ENCODE measurements at places on chromosomes 16 and 17.

- no peak for DNase-seq
These were observed 11.5 kb downstream of the EPOP start for GRCh38 chr17:38663125-38663751.

DNA sequence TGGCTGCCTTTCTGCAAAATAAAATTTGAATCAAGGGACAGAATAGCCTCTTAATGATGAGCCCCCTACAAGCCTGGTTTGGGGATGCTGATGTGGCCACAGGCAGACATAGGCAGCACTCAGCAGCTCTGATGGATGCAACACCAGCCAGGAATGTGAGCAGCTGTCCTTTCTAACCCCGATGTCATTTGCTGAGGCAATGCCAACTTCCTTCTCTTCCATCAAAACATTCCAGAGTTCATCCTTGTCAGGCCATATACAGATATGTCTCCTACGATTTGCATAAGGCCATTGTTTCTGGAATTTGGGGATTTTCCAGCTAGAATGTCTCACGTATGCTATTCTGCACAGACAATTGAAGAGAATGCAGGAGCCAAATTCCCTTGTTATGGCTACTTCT, 52.1 kb upstream of the MYOCD start:
- DNase-seq: no peak

DNA sequence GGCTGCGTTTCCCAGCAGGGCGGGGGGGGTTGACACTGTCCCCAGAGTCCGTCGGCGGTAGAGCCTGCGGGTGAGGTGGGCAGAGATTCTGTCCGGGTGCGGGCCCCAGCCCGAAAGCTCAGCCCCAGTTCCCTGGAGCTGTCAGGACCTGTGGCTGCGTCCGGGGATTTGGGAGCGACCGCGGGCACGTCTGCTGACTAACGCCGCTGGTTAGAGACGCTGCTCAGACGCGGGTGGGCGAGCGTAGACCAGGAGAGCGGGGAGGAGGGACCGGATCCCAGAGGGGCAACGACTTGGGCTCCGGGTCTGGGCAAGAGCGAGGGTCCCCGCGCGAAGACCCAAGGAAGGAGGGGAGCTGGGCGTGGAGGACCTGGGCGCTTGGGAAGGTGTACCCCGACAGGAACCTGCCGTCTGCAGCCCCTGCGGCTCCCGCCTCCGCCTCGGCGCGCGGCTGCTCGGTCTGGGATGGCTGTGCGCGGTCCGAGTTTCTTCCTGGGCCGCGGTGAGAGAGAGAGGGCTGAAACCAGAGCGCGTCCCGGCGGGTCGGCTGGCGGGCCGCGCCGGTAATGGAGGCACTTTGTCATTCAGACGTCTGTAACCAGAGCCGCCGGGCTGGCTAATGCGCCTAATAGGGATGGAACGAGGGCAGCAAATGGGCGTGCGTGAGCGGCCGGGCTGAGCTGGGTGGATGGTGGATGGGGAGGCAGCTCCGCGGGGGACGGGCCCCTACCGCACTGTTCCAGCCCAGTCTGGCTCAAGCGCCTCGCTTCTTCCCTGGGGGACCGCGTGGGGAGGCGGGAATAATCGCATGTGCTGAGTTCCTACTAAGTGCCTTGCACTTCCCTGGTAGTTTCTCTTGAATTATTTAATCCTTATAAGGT, 2.3 kb downstream of the NGFR start:
- DNase-seq: no peak

DNA sequence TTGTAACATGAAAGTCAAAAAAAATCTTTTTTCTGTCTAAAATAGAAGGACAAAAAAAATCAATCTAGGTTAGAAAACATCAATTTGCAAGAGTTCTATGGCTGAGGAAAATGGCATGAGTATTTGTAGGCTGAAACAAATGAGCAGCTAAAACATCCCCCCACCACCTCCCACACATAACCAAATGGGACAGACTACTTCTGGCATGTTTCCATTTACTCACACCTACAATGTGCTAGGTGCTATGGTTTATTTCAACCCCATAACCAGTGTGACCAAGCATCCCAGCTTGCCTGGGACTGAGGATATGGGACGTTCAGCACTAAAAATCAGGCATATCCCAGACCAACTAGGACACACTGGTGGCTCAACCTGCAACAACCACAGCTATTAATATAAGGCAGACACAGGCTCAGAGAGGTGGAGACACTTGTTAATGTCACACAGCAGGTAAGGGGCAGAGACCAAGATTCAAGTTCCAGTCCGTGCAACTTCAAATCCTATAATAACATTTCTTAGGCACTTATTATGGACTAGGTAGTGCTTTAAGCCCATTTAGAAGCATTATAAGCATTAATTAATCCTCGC, 96.0 kb downstream of the XYLT1 start:
- no peak for DNase-seq

- DNase-seq: no peak
These were observed 14.8 kb downstream of the HDAC5 start for GRCh38 chr17:44108440-44109311.

- DNase-seq: no peak
These were observed 164.0 kb upstream of the HS3ST3A1 start for GRCh38 chr17:13765701-13766100.

DNA sequence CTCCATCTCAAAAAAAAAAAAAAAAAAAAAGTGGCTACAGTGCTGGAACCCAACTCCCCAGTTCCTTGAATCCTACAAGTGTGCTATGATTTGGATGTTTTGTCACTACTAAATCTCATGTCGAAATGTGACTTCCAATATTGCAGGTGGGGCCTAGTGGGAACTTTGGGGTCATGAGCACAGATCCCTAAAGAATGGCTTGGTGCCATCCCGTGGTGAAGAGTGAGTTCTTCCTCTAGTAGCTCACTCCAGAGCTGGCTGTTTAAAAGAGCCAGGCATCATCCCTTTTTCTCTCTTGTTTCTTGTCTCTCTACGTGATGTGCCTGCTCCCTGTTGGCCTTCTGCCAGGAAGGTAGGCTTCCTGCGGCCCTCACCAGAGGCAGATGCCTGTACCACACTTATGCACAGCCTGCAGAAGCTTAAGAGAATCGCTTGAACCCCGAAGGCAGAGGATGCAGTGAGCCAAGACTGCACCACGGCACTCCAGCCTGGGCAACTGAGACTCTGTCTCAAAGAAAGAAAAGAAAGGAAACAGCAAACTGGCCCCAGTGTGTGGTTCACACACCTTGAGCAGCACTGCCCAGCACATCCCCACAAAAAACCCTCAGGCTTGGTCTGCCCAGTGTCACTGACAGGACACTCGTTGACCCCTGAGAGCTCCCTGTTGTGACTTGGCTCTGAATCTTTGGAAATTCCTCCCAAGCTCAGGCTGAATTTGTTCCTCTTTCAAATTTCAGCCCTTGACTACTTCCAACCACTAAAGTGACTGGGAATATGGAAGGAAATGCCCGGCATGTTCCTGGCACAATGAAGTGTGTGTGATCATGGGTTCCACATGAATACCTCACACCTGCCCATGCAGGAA, 3.1 kb downstream of the MT1E start:
- DNase-seq: no peak

DNA sequence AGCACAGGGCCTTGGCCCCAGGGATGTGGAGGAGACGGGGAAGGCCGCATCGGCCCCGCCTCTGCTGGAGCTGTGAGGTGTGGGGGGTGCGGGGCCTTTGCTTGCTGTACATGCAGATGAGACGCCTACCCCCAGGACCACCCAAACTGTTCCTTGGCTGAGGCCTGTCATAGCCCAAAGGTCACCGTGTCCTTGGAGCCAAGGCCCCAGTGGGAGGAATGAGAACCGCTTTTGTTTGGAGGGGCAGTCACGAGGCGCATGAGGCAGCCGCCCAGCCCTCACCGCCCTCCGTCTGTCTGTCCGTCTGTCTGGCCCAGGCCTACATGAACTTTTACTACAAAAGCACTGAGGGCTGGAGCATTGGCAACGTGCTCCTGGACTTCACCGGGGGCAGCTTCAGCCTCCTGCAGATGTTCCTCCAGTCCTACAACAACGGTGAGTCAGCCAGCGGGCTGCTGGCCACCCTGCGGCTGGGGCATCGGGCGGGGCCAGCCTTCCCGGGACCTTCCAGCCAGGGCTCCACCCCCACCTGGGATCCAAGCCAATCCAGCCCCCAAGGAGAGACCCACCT, 8.8 kb downstream of the TAX1BP3 start:
- no peak for DNase-seq

GRCh38 chr16:16924613-16925012, 545.7 kb downstream of the NPIPA7 start:
- DNase-seq: no peak

All from KG1 (cell line).